KG1 (cell line): ENCODE measurements at places on chromosomes 1 and 21.
A peak's percentile ranks its signal among the peaks of the same experiment; 100 is the strongest.

GRCh38 chr1:58436615-58437297 lies 109.8 kb downstream of the OMA1 start:
- DNase-seq: no peak

- no peak for DNase-seq
These were observed 33.9 kb downstream of the MRAP start for GRCh38 chr21:32332463-32332951.

GRCh38 chr1:13820456-13820855 lies 120.5 kb downstream of the PRDM2 start:
- DNase-seq: no peak

GRCh38 chr1:42957880-42958487 lies 684 bp downstream of the SLC2A1 start:
- peak; percentile 29 for DNase-seq

DNA sequence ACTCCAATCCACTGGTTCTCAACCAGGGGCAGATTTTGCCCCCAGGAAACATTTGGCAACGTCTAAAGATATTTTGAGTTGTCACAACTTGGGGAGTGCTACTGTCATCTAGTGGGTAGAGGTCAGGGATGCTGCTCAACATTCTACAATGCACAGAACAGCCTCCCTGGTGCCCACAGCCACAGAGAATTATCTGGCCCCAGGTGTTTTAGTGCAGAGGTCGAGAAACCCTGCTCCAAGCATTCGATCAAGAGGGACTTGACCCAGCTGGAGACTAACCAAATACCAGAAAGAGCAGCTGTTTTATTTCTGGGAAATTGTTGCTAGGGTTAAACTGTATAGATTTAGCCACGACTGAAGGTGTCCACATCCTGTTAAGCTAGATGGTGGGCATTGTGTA lies 19.2 kb downstream of the CD247 start:
- DNase-seq: no peak

GRCh38 chr21:39803393-39803792 lies 58.4 kb downstream of the IGSF5 start:
- DNase-seq: no peak

DNA sequence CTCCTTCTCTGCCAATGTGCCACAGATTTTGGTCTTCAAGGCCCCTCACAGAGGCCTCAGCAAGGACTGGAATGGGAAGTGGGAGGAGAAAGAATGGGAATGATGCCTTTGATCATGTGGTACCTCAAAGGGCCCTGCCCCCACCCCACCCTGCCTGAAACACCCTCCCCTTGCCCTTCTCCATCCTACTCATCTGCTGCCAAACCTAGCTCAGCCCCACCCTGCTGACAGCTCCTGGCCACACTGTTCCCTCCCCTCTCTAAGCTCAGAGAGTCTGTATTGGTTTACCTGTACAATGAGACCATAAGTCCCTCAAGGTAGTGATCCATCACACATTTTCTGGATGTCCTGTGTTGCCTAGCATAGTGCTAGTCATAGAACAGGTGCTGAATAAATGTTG lies 6.7 kb upstream of the ARHGAP30 start:
- no peak for DNase-seq

DNA sequence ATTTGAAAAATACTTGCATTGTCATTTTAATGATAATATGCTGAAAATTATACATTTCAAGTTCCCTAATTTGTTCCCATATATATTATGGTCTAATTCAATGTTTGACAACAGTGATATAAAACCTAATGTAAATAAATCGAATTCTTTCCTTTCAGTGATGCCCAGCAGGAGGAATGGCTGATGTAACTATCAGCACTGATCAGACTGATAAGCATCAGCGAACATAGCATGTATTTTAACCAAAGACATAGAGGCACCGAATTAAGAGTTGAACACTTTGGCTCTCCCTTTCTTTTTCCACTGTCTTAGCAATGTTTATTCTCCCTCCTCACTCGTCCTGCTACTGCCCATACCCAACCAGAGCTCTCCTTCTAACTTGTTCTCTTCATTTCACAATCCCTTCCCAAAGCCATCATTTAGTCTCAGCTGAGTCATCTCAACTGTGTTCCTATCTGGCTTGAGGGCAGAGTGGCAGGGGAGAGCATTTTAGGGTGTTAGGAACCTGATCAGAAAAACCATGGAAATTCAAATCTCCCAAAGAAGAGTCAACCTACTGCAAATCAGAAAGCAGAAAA lies 58.8 kb upstream of the C1orf115 start:
- DNase-seq: no peak

- DNase-seq: no peak
These were observed 15.8 kb upstream of the DIP2A start for GRCh38 chr21:46442938-46443337.

GRCh38 chr21:38930853-38931252 lies 125.1 kb downstream of the ETS2 start:
- DNase-seq: no peak

DNA sequence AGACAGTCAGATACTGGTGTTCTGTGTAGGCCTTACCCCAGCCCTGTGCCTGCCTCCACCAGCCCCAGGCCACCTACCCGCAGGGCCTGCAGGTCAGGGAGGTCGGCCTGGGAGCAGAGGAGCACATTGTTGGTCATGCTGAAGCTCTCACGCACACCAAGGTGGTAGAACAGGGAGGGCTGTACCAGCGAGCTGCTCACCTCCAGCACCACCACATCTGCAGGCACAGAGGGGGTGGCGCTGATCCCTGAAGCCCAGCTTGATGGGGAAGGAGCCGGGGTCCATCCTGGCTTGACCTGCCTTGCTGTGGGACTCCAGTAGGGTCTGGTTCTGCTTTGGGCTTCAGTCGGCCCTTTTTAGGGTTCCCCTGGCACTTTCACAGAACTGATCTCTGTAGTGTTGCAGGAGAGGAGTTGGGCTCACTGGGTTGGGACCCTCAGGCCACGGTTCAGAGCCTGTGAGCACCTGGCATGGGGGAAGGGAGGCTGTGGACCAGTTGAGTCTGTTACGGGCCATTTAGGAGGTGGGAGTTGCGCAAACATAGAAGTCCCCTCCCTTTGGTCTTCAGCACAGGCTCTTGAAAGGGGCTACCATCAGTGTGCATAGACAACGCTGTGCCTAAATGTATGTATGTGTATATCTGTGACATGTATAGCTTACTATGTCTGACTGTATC lies 1.9 kb downstream of the MAP3K6 start:
- no peak for DNase-seq

DNA sequence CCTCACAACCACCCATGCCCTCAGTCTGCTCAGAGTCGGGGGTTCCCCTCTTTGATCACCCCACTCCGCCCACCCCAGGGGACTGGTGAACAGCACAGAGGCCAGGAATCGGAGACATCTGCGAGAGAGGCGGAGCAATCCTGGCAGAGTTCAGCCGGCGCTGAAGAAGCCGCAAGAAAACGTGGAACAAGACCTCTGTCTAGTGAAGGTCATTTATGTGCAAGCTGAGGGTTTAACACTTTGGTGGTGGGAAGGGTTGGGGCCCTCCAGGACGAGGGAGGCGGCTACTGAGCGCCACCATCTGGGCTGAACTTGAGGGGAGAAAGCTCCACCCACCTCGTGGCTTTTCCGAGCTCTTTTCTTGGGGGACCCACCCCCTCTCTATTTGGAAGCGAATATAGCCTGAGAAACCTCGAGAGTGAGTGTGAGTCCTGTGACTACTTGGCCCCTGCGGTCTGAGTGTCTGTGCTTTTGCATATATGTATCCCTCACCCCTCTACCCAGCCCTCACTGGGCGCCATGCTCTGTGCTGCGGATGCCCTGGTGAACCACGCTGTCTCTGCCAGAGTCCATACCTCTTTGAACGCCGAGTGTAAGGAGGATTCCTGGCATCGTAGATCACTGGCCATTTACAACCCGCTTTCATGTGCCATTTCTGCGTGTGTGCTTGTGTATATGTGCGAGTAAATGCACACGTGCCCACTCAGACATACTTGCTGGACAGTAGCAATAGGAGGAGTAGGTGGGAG lies 1.2 kb upstream of the EPHA10 start:
- DNase-seq: no peak
